ENCODE measurements at places on chromosomes 16 and 17.

- DNase-seq: no peak
Observed at GRCh38 chr17:30112794-30113193, 3.8 kb upstream of the NSRP1 start.

DNA sequence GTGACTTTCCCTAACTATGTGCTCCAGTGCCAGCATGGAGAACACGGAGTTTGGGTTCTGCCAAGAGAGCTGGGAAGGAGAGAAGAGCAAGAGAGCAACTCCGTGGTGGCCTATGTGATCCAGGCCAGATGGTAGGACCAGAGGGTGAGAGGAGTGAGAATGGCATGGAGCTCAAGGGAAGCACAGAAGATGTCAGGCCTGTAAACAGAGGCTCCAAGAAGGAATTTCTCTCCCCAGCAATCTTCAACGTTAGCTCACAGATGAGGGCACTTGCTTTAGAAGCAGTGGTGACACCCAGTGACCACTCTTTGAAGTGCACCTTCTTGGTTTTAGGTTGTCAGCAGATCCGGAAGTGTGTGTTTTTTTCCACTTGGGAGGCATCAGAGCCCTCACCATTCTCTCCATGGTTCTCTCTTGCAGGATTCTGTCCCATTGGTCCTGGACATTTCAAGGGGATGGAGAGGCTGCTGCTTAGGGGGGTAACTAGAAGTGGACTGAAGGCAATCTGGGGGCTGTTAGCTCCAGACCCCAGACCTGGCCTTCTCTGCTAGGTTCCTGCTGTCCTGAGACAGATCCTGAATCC is 18.1 kb upstream of the TMEM98 start:
- peak; percentile 85 for DNase-seq

DNA sequence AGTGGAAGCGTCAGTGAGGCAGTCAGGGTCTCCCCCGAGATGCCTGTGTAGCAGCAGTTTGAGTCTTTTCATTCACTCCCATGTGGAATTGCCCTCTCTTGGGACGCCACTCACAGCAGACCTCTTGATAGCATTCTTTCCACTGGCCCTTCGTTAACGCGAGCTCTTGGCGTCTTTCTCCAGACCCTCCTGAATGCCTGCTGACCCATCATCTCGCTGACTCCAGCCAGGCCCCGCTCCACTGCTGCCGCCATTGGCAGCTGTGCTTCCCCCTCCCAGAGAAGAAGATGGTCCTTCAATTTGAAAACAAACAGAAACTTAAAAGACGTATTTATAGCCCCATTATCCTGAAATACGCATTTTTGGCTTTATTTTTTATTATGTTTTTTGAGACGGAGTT is 63.1 kb downstream of the SEC14L1 start:
- DNase-seq: no peak

DNA sequence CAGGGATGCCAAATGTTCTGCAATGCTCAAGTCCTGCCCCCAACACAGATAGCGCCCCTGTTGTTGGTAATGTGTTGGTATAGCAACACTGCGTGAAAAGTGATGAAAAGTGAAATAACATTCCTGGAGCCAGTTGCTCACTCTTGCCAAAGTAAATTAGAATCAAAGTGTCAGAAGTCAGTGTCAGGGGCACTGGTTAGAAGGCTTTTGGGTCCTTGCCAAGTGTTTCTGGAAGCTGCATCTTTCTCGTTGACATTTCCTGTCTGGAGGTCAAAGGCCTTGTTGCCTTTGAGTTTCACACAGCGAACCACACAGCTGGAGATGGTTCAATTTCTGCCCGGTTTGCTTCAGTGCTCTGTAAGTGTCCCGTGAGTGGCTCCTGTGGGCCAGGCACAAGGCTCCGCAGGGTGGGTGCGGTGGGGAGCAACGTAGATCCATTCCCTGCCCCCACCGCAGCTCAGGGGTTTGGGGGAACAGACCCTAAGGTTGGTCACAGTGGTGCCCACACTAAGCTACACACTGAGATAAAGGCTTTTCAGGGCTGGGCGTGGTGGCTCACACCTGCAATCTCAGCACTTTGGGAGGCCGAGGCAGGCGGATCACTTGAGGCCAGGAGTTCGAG is 3.6 kb upstream of the SLC16A5 start:
- no peak for DNase-seq

DNA sequence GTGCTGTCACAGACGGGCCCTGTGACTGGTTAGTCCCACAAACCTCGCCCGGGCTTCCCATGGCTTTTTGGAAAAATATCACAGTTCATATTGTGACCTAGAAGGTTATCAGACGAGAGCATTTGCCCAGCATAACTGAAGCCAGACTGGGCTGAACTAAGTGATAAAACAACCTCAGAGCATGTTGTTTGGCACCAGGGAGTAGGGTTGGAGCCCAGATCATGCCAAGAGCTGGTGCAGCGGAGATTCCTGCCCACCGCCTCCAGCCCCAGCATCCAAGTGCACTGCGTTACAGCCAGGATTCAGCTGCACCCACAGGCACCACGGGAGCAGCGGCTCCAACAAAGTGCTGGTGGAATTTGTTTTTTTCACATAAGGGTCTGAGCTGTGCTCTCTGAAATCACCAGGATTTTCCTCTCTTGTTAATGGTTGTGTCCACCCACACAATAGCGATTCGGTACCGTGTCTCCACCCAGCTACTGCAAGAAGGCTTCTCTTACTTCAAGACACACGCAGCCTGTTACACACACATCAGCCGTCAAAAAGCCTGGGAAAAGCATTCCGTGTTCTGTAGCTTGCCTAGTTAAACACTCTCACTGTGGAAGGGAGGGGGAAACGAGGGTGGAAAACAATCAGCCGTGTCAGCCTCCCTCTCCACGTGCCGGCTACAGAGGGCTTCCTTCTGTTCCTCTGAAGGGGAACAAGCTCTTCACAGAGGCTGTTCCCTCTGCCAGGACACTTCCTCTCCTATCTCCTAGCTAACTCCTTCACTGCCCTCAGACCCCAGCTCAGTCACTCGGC is 273.8 kb downstream of the C16orf95 start:
- no peak for DNase-seq

- DNase-seq: no peak
Observed at GRCh38 chr17:78426293-78426879, 47.9 kb downstream of the PGS1 start.

- DNase-seq: no peak
Observed at GRCh38 chr17:77666462-77666861, 292.0 kb upstream of the TNRC6C start.

- DNase-seq: no peak
Observed at GRCh38 chr17:83156408-83156807, 77.0 kb downstream of the METRNL start.

- peak; percentile 39 for DNase-seq
Observed at GRCh38 chr17:55444471-55445441, 23.1 kb upstream of the MMD start.

GRCh38 chr17:79941088-79942010 is 94.3 kb downstream of the TBC1D16 start:
- DNase-seq: no peak

- DNase-seq: no peak
Observed at GRCh38 chr17:21370430-21370829, 5.7 kb upstream of the KCNJ12 start.

GRCh38 chr17:31458829-31459228 is 67.4 kb downstream of the RAB11FIP4 start:
- DNase-seq: no peak

DNA sequence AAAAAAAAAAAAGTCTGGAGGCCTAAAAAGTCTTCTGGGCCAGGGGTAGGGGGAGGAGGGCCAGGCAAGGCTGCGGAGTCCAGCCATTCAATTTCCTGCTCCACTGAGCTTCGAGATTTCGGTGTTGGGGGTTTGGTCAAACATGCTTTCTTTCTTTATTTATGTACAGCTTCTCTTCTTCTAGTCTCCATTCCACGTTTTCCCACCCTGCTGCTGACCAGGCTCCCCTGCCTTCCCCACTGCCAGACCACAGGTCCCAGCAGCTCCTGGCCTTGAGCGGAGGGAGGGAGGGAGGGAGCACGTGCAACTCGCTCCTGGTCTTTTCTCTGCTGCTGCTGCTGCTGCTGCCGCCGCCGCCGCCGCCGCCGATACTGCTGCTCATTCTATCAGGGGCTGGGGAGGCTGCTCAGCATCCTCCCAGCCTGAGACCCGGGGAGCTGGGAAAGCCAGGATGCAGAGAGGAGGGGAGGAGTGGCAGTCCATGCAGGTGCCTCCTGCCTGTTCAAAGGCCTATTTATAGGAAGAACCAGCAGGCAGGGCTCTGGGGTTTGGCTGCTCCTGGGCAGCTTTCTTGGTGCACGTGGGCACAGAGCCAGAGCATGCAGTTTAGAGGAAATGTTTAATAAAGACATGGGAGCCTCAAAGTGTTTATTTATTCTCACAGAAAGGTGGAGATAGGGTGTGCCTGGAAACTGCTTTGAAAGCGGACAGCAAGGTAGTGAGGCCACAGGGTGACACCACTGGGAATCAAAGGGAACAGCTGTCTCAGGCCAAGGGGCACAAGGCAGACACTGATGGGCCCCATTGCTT is 23.4 kb upstream of the ZFHX3 start:
- DNase-seq: no peak

DNA sequence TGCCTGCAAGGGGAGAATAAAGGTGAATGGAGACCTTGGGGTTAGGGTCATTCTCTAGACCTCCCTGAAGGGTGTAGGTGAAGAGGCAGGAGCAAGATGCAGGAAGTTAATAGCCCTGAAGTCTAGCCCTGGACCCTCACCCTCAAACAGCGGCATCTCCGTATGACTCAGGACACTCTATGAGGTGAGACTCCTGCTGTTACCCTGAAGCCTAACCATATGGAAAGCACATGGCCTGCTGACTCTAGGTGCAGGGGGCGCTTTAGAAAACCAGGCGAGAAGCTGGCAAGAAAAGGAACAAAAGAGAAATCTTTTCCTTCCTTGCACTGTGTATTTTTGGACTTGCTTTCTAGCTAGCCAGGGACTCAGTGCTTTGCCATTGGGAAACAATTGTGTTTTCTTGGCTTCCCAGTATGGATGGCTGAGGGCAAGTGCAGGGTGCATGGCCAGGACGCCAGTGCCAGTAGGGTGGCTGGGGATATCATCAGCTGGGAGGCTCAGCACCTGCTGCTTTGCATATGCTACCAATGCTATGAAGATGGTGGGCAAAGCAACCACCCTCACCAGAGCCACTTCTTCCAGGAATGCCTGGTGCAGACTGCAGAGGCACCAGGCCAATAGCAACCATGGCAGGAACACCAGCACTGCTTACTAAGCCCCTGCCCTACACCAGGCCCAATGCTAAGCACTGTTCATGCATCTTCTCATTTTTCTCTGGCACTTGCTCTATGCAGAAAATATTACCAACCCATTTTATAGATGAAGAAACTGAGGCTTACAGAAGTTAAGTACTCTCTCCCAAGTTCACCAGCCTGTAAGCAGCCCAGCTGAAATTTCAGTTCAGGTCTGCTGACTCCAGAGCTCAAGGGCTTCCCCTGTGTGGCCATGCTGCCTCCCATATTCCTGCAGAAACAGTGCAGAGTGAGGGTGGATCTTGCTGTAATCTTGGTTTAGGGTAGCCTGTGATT is 425.1 kb downstream of the SLC39A11 start:
- no peak for DNase-seq

- peak; percentile 89 for DNase-seq
Observed at GRCh38 chr16:66058172-66058691, 308.3 kb upstream of the CDH5 start.

GRCh38 chr17:83056583-83057396 is 22.6 kb upstream of the METRNL start:
- no peak for DNase-seq

GRCh38 chr16:89449726-89450335 is 40.5 kb downstream of the ANKRD11 start:
- no peak for DNase-seq

DNA sequence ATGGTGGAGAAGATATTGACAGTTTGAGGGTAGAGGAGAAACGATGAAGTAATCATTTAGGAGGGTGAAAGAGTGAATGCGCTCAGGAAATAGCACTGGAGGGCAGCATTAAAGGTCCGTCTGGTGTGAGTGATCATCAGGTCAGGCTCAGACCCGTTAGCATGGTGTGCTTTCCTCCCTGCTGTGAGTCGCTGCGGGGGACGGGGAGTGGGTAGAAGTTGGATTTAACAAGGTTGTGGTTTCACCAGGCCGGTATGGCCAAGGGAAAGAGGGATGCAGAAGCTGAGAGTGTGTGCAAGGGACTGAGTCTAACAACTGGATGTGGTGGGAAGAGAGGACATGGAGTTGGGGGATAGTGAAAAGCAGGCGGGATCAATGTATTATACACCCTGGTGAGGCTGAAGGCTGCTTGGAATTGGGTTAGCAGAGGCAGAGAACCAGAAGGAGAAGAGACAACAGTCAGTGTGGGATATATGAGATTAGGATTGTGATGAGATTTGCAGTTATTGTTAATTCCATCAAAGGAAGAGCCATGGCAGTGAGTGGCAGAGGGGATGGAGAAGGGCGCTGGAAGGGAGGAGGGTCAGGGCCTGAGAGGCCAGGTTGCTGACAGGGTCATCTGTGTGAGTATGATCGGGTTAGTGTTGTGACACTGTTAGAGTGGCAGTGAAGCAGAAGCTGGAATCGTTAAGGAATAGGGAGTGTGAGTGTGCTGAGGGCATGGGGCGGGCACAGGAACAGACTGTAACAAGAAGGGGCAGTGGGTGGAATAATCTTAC is 59.0 kb upstream of the TBX2 start:
- no peak for DNase-seq

GRCh38 chr16:57773655-57774295 is 28.5 kb downstream of the KIFC3 start:
- no peak for DNase-seq

GRCh38 chr16:58741976-58742375 is 7.9 kb upstream of the GOT2 start:
- DNase-seq: no peak

- no peak for DNase-seq
Observed at GRCh38 chr16:50910736-50911100, 168.8 kb downstream of the CYLD start.

DNA sequence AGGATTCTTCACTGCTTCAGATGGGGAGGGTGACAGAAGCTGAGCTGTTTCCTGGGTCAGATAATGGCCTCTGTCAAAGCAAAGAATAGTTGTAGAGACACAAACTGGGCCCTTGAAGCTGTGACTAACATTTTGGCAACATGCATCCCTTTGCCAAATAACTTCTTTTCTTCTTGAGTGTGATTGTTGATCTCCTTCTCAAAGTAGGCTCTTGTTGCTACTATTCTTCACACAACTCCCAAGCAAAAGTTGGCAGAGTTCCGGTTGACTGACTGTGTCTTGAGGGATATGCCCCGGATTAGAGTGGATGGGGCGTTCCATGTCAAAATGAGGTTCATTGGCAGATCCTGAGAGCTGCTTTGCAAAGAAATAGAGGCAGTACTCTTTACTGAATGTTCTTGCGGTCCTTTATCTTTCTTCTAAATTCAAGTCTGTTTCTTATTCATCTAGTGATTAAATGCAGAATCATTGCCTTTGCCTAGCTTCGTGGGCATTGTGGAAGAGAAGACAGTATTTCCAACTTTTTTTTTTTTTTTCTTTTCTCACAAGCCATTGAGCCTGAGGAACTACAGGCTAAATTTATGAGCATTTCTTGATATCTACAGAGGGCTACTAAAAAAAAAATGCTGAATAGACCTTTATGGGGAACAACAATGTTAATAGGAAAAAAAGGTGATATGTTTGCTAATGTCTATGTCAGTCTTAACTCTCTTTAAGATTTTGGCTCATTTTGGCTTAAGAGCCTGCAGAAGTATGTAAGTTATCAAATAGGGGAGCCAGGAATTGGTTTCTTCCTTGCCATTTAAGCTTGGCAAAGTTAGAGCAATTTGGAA is 5.8 kb downstream of the WIPF2 start:
- DNase-seq: no peak

All from adipocyte (in vitro differentiated cells).